ENCODE measurements at places on chromosomes 12 and 14. TPM values are rescaled to one million over a fixed set of nuclear protein-coding genes. Genes with fewer than 3 reads are reported as not detected.
A peak's percentile ranks its signal among the peaks of the same experiment; 100 is the strongest.

Gene MUCL1
- total RNA-seq, result 15.4 TPM

Gene FAM186B
- 1.9 TPM for total RNA-seq

DNA sequence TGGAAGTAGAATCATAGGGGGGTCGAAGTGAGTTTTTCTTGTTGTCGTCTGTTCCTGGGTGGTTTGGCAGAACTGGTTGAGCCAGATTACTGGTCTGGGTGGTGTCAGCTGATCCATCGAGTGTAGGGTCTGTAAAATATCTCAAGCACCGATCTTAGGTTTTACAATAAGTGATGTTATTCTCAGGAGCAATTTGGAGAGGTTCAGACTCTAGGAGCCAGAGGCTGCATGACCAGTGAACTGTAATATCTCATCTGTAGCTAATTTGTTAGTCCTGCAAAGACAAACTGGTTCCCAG is 9.7 kb upstream of the SERPINA1 start:
- no peaks in the 10 kb centered on the region for H3K4me1 ChIP-seq
- no peak overlapping the region for H3K27ac ChIP-seq
- no peaks in the 10 kb centered on the region for H3K27me3 ChIP-seq
- no peaks in the 10 kb centered on the region for H3K36me3 ChIP-seq
- H3K4me3 ChIP-seq, result no peak overlapping the region
- no peak for DNase-seq

GRCh38 chr12:14802721-14803010 is 612 bp downstream of the WBP11 start:
- H3K4me1 ChIP-seq, result no peaks in the 10 kb centered on the region
- peaks cover 4% of the 10 kb centered on the region for H3K36me3 ChIP-seq
- no peak for DNase-seq
- H3K4me3 ChIP-seq, result no peak overlapping the region
- no peak overlapping the region for H3K27ac ChIP-seq
- H3K27me3 ChIP-seq, result no peaks in the 10 kb centered on the region

- H3K27me3 ChIP-seq, result peaks cover 3% of the 10 kb centered on the region
- H3K36me3 ChIP-seq, result no peaks in the 10 kb centered on the region
- peak overlapping the region; percentile 10 for H3K27ac ChIP-seq
- H3K4me3 ChIP-seq, result no peak overlapping the region
- H3K4me1 ChIP-seq, result peaks cover 25% of the 10 kb centered on the region
- DNase-seq, result no peak
Measured at GRCh38 chr14:67940486-67941455, 121.2 kb downstream of the RAD51B start.

DNA sequence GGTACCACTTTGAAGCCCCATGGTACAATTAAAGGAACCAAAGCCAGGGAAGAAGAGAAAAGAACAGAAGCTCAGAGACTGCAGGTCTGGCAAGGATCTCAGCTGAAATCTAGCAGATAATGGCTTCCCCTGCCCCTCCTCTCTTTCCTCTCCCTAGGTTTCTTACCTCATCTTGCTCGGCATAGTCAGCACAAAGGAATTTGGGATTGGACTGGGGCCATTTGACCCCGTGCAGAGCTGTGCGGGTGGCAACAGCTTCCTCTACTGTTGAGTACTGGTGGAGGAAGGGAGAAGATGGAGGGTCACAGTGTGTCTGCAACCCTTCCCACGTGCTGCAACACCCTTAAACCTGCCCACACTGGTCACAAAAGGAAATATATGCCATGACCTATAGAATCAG is 4.7 kb upstream of the CDH24 start:
- H3K27ac ChIP-seq, result peak overlapping the region; percentile 51
- no peak overlapping the region for H3K4me3 ChIP-seq
- DNase-seq, result no peak
- peaks cover 8% of the 10 kb centered on the region for H3K4me1 ChIP-seq
- peaks cover 3% of the 10 kb centered on the region for H3K27me3 ChIP-seq

GRCh38 chr14:88590173-88590572 is 27.3 kb downstream of the ZC3H14 start:
- DNase-seq, result no peak
- H3K4me3 ChIP-seq, result peak overlapping the region; percentile 51
- H3K36me3 ChIP-seq, result peaks cover 28% of the 10 kb centered on the region
- H3K27ac ChIP-seq, result no peak overlapping the region
- H3K27me3 ChIP-seq, result peaks cover 3% of the 10 kb centered on the region

- H3K4me3 ChIP-seq, result peak overlapping the region; percentile 98
- DNase-seq, result no peak
- H3K4me1 ChIP-seq, result peaks cover 25% of the 10 kb centered on the region
- H3K27me3 ChIP-seq, result peaks cover 8% of the 10 kb centered on the region
Measured at GRCh38 chr12:98514982-98515286, 456 bp upstream of the TMPO start.

GRCh38 chr14:96214793-96215192 is 10.2 kb downstream of the BDKRB2 start:
- DNase-seq, result no peak
- H3K27me3 ChIP-seq, result peaks cover 2% of the 10 kb centered on the region
- H3K4me1 ChIP-seq, result no peaks in the 10 kb centered on the region
- H3K36me3 ChIP-seq, result peaks cover 5% of the 10 kb centered on the region

Gene FBXO34
- 14.2 TPM for total RNA-seq

DNA sequence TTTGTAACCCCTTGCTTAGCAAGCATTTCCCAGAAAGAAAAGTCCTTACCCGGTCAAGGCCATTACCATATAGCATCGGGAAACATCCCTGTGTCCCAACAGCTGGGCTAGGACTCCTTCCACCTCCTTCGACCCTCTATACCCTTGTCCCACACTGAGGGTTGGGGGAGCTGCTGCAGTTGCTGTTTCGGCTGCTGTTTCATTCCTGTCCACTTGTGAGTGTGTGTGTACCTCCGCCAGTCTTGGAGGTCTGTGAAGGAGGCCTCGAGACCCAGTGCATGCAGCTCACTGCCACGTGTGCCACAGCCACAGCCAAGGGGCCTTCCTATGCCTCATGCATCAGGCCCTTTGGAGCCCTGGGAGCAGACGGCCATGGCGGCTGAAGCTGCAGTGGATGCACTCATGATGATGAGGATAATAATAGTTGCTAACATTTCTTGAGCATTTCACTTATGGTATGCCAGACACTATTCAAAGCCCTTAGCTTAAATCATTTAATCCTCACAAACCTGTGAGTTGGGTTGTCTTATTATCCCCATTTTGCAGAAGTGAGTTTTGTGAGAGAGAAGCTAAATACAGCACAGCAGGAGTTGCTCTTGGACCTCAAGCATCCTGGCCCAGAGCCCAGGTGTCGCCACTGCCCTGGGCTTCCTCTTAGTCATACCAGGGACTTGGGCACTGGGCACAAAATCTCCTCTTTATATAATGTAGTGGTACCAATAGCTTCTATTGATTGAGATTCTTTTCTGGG is 156.5 kb downstream of the PRKCH start:
- H3K27ac ChIP-seq, result peak overlapping the region; percentile 57
- DNase-seq, result no peak
- H3K4me3 ChIP-seq, result no peak overlapping the region
- peaks cover 8% of the 10 kb centered on the region for H3K27me3 ChIP-seq

Gene DIABLO
- total RNA-seq, result 50.1 TPM

Gene ARHGEF25
- total RNA-seq, result 20.0 TPM
